ENCODE measurements at places on chromosomes 6 and 20.

GRCh38 chr6:79076160-79076559 lies 1.9 kb downstream of the PHIP start:
- DNase-seq, result no peak

DNA sequence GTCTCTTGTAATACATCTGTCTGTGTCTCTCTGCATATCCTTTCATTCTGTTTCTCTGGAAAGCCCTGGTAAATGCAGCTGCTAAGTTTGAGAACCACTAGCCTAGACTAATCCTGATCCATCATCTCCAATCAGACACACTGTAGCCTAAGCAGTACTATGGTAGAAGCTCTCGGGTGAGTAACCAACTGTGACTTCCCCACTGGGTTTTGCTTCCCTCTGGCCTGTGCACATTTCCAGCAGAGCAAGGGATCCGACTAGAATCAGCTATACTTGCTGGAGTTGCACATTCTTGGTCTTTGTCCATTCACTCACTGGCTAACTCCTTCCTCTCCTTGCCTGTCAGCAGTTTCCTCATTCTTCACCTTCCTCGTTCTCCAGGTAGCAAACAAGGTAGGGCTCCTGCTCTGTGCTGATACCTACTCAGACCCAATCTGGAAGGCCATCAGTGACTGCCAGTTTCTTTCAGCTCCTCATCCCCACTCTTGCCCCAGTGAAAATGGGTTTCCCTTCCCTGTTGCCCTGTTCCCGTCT lies 184.2 kb downstream of the PLCB4 start:
- no peak for DNase-seq

DNA sequence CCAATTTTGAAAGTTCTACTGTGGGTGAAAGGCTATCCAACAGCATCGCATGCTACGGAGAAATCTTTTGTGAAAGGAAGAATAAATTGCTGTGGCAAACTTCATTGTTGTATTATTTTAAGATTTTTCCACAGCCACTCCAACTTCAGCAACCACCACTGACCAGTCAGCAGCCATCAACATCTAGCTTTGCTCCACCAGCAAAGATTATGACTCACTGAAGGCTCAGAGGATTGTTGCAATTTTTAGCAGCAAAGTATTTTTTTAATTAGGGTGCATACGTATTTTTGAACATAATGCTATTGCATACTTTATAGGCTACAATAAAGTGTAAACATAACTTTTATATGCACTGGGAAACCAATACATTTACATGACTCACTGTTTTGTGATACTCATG lies 493.5 kb downstream of the TFAP2A start:
- DNase-seq, result no peak

DNA sequence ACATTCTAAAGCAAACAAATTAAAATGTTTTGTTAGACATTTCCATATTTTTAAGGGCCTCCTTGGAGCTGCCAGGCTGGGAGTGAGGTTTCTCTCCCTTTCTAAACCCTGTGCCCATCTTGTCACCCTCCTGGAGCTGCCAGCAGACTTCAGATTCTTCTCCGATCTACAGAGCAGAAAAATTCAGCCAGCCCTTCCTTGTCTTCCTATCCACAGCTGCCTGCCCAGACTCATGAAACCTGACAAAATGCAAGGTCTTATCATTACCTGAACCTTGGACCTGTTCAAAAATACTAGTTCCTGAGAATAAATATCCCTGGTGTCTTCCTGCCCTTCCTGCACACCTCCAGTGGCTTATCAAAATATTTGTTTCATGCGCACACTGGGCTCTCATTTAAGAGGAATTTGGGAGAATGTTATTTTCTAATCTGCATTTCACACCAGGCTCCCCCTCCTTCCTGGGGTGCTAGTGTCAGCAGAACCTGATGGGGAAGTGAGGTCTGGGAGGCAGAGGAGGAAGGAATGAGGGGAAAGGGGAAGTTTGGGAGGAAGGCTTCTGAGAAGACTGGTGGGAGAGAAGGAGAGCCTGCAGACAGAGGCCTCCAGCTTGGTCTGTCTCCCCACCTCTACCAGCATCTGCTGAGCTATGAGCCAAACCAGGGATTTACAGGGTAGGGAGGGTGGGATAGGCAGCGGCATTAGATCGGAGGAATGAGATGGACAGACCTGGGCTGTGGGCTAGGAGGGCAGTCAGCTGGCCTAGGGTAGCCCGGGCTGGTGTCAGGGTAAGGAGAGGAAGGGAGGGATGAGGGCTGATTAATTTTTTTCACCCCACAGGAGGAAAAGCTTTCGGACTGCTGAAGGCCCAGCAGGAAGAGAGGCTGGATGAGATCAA lies at the start of gene AIF1:
Gene AIF1 (plus strand): TSS at position 551 of the 895 bp plus-strand sequence. CDS start 96 bp downstream, at position 647.
- no peak for DNase-seq

- no peak for DNase-seq
Measured at GRCh38 chr6:122069932-122070331, 329.5 kb upstream of the HSF2 start.

- DNase-seq, result no peak
Measured at GRCh38 chr20:36777167-36777566, 3.6 kb upstream of the DSN1 start.

- no peak for DNase-seq
Measured at GRCh38 chr6:28488916-28489365, 26.7 kb downstream of the GPX6 start.

GRCh38 chr6:85314586-85314985 lies 135.3 kb upstream of the NT5E start:
- DNase-seq, result no peak

DNA sequence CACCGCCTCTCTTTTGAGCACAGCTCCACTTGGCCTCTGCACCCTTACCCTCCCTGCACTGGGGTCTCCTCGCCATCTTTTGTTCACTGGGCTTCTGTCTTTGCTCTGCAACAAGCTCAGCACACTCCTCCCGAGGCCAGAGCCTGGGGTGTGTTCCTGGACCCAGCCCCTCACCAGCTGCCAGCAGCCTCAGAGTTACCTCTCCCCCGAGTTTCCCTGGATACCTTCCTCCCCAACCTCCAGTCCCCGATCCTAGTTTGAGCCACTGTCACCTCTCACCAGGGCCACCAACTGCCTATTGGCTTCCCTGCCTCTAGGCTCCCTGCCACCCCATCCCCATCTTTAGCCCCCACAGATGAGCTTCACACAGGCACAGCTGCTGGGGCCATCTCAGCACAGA lies 12.3 kb downstream of the CYP21A2 start:
- DNase-seq, result no peak

- DNase-seq, result no peak
Measured at GRCh38 chr6:142731611-142732010, 213.4 kb downstream of the HIVEP2 start.

- peak; percentile 65 for DNase-seq
Measured at GRCh38 chr6:146913842-146914488, 290.3 kb upstream of the STXBP5 start.

- DNase-seq, result no peak
Measured at GRCh38 chr6:168844821-168845609, 404.0 kb downstream of the SMOC2 start.

DNA sequence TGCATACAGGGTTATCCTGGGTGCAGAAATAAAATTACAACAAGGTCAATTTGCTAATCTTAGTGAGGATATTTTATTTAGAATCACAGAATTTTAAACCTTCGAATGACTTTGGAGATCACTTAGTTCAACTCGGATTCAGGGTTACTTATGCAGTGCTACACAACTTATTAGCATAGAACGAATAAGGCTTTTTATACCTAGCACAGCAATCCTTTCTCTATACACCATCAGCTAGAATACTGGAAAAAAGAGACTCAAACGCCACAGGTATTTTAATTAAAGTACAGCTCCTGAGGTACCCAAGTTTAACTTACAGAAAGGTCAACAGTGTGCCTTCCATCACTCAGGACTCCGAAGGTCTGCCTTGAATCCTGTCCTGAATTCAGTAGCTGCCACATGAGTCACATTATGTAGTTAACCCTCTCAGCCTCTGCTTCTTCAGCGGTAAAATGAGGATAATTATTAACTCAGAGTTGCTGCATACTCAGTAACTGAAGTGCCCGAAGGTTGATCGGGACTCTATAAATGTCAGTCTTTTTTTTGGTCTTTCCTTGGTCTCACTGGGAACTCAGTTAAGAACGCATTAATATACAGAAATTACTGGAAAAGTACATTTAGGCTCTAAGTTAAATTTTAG lies 6.0 kb upstream of the QKI start:
- DNase-seq, result no peak

DNA sequence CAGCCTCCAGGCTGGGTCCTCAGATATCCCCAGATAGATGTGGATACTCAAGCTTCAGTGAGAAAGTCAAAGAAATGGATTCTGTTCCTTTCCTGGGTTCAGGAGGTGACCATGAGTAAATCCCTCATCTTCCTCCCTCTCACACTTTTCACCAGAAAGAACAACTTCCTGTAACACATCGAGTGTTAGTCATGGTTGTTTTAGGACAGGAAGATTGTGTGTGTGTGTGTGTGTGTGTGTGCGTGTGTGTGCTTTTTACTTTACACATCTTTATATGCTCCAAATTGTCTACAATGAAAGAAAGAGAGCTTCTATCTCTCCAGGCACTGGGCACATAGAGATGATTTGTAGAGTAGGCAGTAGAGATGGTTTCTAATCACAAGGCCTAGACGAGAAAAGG lies 139.9 kb downstream of the TBXT start:
- no peak for DNase-seq

GRCh38 chr6:39082310-39082709 lies 32.7 kb downstream of the SAYSD1 start:
- DNase-seq, result no peak

DNA sequence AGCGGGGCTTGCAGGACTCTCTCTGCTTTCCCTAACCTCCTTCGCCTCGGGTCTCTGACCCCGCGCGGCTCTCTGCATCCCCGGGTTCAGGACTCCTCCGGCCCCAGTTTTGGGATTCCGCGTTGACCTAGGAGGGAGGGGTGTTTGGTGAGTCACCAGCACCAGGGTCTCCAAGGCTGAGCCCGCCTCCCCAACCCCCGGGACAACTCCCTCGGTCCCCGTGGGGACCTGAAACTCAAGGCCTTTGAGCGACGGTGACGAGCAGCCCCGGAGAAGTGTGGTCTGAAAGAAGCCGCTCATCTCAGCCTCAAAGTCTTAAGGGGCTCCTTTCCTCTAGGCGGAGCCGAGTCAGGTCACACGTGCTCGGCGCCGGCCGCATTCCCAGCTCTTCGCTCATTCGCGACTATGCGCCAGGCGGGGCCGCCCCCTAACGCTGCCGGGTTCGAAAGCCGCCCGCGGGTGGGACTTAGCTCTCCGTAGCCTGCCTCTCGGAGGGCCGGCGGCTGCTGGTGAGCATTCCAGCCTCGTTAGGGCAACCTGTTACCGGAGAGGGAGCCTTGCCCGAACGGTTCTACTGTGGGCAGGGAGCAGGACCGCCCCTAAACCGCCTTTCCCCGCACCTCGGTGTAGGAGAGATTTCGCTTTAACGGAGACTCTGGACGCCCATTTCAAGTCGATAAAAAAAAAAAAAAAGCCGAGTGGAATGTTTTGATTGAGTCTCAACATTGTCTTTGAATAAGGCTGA lies 3.0 kb upstream of the PRDM13 start:
- no peak for DNase-seq

GRCh38 chr6:154491567-154492470 lies 18.7 kb downstream of the CNKSR3 start:
- no peak for DNase-seq

GRCh38 chr6:151263967-151264366 lies 24.2 kb downstream of the AKAP12 start:
- no peak for DNase-seq

DNA sequence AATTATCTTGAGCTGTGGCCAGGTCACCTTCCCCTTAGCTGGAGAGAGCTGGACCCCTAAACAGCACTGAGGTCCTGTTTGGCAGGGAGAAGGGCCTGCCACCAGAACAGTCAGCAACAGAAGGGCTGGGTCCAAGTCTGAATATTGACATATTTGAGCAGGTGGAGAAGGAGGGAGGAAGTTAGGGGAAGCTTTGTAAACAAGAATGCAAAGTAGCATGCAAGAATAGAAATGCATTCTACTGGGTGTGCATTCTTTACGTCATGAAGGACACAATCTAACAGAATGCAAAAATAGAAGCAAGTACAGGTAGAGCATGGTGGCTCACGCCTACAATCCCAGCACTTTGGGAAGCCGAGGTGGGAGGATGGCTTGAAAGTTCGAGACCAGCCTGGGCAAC lies 100.5 kb downstream of the QRSL1 start:
- DNase-seq, result no peak

DNA sequence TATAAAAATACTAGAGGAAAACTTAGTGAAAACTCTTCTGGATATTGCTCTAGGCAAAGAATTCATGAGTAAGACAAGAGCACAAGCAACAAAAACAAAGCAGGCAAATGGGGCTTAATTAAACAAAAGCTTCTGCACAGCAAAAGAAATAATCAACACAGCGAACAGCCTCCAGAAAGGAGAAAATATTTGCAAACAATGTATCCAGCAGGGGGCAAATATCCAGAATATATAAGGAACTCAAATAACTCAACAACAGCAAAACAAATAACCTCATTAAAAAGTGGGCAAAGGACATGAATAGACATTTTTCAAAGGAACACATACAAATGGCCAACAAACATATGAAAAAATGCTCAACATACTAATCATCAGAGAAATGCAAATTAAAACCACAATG lies 17.1 kb upstream of the HECA start:
- DNase-seq, result no peak

GRCh38 chr6:17450832-17451231 lies 57.4 kb downstream of the CAP2 start:
- DNase-seq, result no peak

DNA sequence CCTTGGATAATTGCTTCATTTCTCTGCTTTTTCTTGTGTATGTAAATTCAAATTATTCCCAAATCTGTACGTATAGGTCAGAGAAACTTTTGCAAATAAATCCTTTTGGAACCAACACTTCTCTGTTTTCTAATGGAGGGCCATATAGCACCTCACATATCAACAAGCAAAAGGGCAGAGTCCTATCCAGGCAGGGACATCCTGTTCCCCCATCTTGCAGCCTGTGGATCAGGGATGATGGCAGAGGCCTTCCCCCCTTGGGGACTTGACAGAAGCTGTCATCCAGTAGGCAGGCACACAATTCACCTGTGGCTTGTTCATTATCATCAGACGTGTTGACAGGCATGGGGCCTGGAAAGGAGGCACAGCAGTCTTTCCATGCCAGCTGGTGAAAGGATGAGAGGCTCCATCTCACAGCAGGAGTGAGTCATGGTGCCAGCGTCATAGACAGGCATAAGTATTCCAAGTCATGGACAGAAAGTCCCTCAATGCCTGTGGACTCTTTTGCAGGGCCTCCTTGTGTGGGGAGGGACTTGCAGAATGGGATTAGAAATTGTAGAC lies 31.8 kb upstream of the PLEKHG1 start:
- DNase-seq, result no peak

GRCh38 chr20:39851459-39851858 lies 837.6 kb downstream of the MAFB start:
- DNase-seq, result no peak

GRCh38 chr6:108584323-108584722 lies 23.6 kb downstream of the FOXO3 start:
- no peak for DNase-seq

- DNase-seq, result no peak
Measured at GRCh38 chr20:20491784-20492264, 123.9 kb downstream of the INSM1 start.
